AG04449 (cell line): ENCODE measurements at places on chromosomes 3 and 15.

- DNase-seq, result no peak
These were observed 35.6 kb upstream of the SEC13 start for GRCh38 chr3:10356461-10356981.

DNA sequence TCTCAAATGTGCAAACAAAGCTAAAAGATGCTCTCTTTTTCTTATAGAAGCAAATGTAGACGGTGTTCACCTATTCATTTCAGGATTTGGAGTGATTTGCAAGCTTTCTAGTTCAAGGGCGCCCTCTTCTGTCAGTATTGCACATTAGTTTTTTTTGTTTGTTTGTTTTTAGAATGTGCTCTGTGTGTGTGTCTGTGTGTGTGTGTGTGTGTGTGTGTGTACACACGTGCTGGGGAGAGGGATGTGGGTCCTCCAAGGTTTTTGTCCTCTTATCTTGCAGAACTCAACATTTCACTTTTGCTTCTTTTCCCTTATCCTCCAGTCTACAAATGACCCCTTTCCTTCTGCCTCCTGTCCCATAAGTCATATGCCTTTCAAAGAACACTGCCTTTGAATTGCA is 23.5 kb downstream of the DNAH1 start:
- DNase-seq, result peak; percentile 57

DNA sequence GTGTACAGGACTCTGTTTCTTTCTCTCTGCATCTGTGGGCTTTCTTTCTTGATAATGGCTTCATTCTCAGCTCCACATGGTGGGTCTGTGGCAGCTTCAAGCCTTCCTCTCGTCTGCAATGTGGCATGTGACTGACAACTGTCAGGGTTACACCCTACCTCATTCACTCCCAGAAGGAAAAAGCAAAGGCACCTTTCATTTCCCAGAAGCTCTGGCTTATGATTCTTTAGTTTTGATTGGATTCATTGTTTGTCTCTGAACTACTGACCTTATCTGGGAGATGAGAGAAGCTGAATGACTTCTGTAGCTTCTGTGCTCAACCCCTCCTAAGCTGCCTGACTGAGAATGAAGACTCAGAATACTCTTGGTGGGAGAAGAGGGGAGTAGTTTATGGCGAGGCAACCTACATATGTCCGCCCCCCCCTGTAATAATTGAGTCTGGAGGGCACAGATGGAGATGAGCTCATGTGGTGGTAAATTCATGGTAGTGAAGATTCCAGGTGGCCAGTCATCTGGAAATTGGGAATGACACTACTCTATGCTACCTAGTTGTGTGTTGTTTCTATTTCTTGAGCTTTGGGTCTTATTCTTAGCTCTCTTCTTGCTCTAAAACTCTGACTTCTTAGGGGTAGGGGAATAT is 38.4 kb downstream of the KCNAB1 start:
- DNase-seq, result no peak

- DNase-seq, result no peak
These were observed 325.2 kb upstream of the CTNNB1 start for GRCh38 chr3:40873934-40874699.

DNA sequence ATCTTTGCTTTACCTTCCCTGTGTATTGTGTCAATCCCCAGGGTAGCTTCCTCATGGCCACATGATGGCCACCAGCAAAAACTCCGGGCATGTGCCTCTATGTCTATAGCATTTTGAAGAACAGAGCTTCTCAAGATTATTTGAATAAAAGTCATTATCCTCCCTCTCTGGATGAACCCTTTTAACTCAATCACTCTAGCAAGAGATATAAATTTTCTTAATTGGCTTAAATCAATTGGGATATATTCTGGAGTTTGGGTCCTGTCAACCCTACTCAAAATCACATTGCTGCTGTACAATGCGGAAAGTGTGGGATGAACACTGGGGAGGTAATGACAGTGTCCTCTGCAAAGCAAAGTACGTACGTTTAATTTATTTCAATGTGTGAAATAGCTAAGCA is 370.6 kb upstream of the LRRC3B start:
- no peak for DNase-seq

DNA sequence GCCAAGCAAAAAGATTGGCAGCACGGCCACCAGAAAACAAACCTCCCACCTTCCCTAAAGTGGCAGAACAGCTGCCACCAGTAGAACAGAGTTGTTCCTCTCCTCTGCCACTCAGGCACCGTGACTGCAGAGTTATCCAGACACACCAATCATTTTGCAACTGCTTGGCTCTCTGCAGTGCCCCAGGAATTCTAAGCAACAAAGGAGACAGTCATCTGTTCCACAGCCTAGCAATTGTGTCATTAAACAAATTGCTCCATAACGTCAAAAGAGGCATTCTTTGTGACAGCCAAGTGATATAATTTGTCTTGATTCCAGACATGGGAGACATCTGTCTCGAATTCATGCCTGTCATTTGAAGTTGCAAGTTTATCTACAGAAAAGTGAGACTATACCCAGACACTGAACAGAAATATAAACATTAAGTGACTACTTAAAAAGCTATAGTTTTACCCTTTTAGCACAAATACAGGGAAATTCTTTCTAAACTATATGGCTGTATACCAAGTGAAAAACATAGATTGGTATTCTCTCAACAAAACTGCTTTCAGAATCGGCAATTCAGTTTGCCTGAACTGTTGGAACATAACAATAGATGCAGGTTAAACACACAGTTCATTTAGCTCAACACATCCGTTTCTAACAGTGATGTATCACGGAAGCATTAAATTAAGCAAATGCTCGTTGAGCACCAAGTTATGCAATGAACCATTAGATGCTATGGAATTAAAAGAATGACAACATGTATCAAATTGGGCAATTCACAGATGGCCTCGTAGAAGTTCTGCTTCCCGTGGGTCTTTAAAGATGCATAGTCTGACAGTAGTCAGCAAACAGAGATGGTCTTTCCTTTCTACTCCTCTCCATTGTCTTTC is 281.3 kb downstream of the FGF12 start:
- no peak for DNase-seq

DNA sequence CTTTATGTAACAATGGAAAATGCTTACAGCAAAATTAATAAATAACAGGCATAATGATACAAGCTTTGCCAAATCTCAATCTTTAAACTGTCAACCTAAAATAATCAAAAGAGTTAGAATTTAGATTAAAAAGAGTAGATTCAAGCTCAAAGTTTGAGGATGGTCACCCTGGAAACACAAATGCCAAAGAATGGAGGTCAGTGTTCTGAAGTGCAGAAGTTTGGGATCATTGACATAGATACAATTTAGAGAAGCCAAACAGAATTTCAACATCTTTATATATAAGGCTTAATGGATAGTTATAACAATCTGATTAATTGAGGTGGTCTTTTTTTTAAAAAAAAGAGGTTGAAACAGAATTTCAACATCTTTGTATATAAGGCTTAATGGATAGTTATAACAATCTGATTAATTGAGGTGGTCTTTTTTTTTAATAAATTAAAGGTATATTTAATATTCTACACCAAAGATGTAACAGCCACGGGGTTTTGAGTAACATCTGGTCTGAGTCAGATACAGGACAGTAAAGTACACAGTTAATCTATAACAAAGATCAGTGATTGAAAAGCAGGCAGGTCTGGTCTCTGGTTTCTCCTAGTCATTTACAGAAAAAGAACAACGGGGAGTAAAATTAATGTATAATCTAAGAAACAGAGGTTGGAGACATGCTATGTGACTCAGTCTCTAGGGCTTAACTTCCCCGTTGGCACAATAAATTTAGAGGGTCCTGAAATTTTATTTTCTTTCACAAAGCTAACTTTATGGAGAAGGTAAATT is 490.7 kb downstream of the GBE1 start:
- DNase-seq, result no peak

DNA sequence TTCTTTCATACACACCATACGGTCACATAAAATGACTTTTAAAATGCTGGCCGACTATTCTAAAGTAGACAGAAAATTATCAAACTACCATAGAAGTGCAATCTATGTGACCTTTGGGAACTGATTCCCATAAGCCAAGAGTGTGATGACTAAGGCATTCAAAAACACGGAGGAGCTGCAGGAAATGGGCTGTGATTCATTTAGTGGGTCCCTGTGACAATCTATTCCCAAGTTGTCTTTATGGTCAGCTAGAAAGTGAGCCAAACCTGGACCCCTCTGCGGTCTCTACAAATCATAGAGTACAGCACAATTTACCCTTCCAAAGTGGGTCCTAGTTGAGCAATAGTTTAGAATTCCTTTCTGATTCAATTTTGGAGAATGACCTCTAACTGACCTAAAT is 251.5 kb upstream of the CBLB start:
- no peak for DNase-seq

- DNase-seq, result no peak
These were observed 19.3 kb downstream of the TBC1D21 start for GRCh38 chr15:73892446-73893226.

GRCh38 chr3:121660356-121661171 is at the start of gene HCLS1:
Gene HCLS1, minus strand, starts transcription at chr3:121660903. Its CDS starts 2,556 bp downstream, at chr3:121658347.
- no peak for DNase-seq

- peak; percentile 34 for DNase-seq
These were observed 95.9 kb downstream of the TMEM266 start for GRCh38 chr15:76155731-76156130.

DNA sequence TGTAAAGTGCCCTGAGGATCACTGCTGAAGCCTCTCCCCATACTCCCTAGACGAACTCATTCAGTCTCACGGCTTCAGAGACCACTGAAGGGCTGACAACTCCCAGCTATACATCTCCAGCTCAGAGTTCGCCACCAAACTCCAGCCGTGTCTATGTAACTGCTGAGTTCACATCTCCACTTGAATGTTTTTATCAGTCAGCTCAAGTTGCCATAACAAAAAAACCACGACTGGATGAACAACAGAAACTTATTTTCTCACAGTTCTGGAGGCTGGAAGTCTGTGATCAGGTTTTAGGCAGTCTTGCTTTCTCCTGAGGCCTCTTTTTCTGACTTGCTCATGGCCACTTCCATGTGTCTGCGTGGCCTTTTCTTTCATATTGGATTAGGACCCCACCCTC is 223.0 kb upstream of the LRRFIP2 start:
- no peak for DNase-seq

- no peak for DNase-seq
These were observed 223.4 kb downstream of the IGSF11 start for GRCh38 chr3:118811236-118811732.

DNA sequence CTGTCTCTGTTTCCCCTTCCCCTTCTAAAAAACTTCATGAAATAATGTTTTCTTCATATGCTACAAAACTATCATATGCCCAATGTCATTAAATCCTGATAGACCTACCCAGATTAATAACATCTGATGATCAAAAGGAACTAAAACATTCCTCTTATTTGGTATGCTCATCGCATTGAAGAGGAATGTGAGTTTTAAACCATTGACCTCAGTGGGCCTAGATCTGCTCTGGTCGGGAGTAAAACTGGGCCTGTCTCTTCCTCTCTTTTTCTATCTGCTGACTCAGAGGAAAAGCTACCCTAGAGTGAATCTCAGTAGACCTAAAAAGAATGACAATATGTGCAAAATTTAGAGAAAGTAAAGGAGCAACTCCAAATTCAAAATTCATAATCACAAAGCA is 275.8 kb downstream of the SATB1 start:
- no peak for DNase-seq

GRCh38 chr3:141413391-141413790 is 45.1 kb downstream of the ZBTB38 start:
- DNase-seq, result no peak

DNA sequence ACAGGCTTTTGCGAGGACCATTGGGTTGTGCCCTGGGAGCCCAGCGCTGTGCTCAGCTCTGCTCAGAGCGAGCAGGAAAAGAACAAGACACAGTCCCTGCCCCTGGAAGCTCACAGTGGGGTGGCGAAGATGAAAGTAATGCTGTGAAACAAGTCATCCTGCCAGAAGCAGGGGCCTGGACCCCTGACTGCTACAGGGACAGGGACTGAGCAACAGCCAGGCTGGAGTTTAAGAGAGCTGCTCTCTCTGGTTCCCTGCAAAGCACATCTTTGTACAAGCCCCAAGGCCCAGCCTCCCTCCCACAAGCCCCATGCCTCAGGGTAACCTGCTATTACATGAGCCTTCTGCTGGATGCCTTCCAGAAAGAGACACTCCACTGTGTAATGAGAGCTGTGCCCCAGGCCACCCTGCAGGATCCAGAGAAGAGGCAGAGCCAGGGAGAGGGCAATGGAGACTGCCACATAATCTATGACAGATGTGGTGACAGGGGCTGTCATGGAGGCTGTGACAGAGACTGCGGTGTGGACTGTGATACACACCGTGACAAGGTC is 7.1 kb upstream of the HCN4 start:
- no peak for DNase-seq

DNA sequence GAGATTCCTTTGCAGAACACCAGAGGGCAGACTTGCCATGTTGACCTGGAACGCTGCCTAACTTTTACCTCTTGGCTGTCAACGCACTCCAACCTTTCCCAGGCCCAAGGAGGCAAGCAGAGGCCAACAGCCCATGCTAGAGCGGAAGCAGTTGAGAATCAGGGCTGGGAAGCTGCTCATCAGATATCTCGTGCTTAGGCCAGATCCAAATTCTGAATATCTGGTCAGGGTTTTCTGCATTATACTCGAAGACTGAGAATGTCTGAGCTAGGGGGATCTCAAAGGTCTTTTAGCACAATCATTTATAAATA is 2.5 kb downstream of the XIRP1 start:
- DNase-seq, result no peak

DNA sequence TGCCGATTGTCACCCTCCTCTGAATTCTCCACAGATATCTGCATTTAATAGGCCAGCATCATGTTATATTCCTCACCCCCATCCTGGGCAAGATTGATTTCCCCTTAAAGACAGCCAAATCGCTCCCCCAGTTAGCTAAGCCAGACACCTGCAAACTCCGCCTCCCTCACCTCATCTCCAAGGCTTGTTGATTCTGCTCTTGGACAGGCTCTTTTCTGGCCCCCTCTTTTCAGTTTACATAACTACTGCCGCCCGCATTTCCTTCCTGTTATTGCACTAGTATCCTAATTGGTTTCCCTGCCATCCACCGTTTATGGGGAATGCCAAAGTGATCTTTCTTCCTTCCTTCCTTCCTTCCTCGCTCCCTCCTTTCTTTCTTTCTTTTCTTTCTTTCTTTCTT is 214.7 kb upstream of the MRPL3 start:
- DNase-seq, result no peak

GRCh38 chr3:171867981-171868380 is 24.8 kb downstream of the TMEM212 start:
- DNase-seq, result no peak
